Occipital lobe (tissue), 3 donors: ENCODE measurements at places on chromosomes 13 and 19.

GRCh38 chr13:40434516-40435397, 231.7 kb downstream of the FOXO1 start:
- no peak for DNase-seq

GRCh38 chr13:42047561-42048341, 697 bp upstream of the DGKH start:
- DNase-seq = peak; percentile 9

- DNase-seq = no peak
Measured at GRCh38 chr19:18264971-18265540, 9.2 kb downstream of the IQCN start.

DNA sequence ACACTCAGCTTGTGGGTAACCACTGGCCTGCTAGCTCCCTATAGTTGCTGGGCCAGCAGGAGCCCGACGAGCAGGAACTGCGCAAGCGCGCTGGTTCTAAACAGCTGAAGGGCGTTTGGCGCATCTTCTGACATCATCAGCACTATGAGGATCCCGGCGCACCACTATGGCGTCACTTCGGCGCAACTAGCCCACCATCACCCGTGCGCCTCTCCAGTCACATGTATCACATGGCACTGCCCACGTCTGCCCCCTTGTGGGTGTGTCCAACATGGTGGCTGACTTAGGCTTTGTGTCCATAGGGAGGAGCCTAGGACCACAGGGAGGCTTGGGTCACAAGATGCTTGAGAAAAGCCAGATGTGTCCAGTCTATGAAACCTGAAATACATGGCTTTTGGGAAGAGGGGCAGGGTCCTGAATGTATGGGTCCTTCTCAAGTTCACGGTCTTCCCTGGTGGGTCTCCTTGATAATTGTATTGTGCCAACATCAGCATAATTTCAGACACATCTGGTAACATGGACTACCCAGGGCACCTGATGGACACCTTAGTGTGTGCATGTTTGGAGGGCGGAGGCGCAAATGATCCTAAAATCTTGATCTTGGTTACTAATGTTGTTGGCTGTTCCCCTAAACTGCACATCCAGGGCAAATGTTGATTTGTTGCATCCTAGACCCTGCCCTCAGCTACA, 18.0 kb downstream of the KLK4 start:
- DNase-seq = no peak

GRCh38 chr13:110520431-110521295, 40.9 kb downstream of the RAB20 start:
- DNase-seq = peak; percentile 66

DNA sequence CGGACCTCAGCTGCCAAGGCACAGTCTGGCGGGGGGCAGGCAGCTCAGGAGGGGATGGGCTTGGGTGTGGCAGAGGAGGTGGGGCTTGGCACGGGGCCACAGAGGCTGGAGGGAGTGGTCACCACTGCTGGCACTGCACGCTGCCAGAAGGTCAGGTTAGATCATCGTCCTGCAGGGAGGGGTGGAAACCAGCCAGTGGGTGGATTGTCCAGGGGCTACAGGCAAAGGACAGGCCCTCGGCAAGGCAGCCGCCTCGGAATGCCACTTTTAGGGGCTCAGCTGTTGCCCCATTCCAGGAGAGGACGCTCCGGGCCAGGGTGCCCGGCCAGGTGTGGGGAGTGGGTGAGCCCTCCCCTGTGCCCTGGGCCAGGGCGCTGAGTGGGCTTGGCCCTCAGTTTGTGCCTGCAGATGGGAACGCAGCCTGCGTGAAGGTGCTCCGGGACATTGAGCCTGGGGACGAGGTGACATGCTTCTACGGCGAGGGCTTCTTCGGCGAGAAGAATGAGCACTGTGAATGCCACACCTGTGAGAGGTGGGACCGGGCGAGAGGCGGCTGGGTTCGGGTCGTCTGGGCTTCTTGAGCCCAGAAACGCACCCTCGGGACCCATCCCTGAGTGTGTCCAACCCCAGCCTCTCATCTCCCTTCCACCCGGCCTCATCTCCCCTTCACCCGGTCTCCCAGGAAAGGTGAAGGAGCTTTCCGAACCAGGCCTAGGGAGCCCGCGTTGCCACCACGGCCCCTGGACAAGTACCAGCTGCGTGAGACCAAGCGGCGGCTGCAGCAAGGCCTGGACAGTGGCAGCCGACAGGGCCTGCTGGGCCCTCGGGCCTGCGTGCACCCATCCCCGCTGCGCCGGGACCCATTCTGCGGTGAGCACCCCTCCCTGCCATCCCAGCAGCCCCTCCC, 6.4 kb downstream of the KMT5C start:
- DNase-seq = no peak
